Renal pelvis (tissue), 12 donors: ENCODE measurements at places on chromosomes 4 and X. TPM values are rescaled to one million over a fixed set of nuclear protein-coding genes. Genes with fewer than 3 reads are reported as not detected.

GRCh38 chrX:124289443-124289842 lies 43.0 kb upstream of the TEX13D start:
- DNase-seq = peak; percentile 16

Gene OTUD6A
- polyA plus RNA-seq = not detected

DNA sequence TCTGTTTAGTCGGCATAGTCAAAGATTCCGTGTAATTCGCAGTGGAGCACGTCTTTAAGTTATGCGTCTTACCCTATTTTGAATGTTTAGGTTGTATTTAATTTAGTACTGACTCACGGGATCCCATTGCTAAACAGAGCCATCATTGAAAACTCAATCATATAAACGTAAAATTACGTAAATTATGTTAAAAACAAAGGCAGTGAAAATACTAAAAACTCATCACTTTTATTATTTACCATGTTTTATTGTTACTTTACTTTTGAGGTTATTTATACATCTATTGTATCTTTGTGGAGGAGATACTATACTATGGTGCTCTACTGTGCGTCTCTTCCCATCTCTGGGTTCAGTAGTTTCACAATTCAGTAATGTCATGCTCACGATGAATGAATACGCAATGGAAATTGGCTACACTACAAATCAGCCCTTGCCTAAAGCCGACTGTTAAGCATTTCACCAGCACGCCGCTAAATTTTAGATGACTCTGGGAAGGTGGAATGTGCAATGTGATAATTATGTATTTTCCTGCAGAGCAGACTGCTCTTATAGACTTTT lies 944 bp downstream of the FUNDC2 start:
- peak; percentile 20 for DNase-seq

- no peak for DNase-seq
These were observed 7.9 kb upstream of the PTPN13 start for GRCh38 chr4:86586160-86586572.

- no peak for DNase-seq
These were observed 421.0 kb downstream of the MAPK10 start for GRCh38 chr4:85938902-85939301.

DNA sequence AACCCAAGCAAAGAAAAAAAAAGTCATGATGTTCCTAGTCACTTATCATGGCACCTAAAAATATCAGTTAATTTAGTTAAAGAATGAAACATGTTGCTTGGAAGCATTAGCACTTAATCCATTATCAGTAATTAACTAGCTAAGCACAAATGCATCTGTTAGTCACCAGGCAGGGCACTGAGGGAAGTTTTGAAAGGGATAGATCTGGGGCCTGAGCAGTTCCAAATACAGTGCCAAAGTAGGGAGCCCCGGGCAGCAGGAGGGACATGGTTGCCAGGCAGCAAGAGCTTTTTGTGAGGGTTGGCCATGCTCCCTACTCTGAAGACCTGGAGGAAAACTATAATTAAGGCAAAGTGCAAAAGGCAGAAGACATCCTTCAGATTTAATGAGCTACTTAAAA lies 62.0 kb downstream of the PHKA1 start:
- DNase-seq = no peak
